Vein endothelial cell (primary cell): ENCODE measurements at places on chromosomes 2 and 18. TPM values are rescaled to one million over a fixed set of nuclear protein-coding genes. Genes with fewer than 3 reads are reported as not detected.

Gene RAD51AP2
- total RNA-seq = not detected in 2 replicates

Gene NTSR2
- total RNA-seq = not detected in 2 replicates

Gene MGAT4A
- total RNA-seq = 65.3 and 100 TPM in 2 replicates

Gene MBP
- total RNA-seq = 4.6 and 5.5 TPM in 2 replicates

Gene HOXD13
- total RNA-seq = not detected in 2 replicates

Gene C1QL2
- not detected in 2 replicates for total RNA-seq

Gene HMSD
- total RNA-seq = not detected in 2 replicates

Gene LIMS4
- 65.4 and 111 TPM in 2 replicates for total RNA-seq

Gene ERFE
- total RNA-seq = 0.33 and 0.48 TPM in 2 replicates

Gene ANKRD62
- total RNA-seq = not detected in 2 replicates

Gene PIEZO2
- 103 and 134 TPM in 2 replicates for total RNA-seq

Gene UGT1A6
- not detected in 2 replicates for total RNA-seq

Gene FBXO15
- under 0.01 TPM in 1 of 2 replicates, not detected in the other for total RNA-seq
